ENCODE measurements at places on chromosomes 12 and 14.

GRCh38 chr12:111387747-111388323, 17.9 kb upstream of the SH2B3 start:
- no peak for DNase-seq

DNA sequence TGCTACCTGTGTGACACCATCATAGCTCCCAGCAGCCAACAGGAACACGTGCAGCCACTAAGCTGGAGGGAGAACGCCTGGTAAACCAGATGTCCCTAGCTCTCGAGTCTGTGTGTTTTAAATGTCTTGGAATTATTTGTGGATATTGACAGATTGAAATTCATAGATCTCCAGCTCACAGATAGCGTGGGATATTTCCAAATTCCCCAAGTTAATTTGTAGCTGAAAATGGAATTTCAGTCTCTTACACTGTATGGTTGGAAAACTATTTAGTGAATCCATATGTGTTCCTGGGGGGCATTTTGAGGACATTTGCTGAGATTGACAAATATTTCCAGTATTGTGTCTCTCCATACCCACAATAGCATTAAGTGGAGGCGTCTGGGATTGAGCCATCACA, 618.6 kb upstream of the TMEM132C start:
- DNase-seq: no peak

DNA sequence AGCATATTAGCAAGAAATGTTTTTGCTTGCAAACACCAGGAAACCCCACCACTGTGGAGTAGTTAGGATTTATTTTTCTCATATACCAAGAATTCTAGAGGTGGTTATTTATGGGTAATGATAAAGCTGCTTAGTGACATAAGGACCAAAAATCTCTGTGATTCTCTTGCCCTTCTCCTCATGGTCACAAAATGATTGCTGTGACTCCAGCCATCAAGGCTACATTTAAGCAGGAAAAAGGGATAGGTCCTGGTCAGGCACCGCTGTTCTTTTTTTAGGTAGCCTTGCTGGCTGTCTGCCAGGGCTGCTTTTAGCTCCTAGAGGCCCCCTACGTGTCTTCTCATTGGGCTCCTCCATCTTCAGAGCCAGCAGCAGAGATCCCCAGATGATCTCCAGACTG, 104.2 kb downstream of the AACS start:
- no peak for DNase-seq

DNA sequence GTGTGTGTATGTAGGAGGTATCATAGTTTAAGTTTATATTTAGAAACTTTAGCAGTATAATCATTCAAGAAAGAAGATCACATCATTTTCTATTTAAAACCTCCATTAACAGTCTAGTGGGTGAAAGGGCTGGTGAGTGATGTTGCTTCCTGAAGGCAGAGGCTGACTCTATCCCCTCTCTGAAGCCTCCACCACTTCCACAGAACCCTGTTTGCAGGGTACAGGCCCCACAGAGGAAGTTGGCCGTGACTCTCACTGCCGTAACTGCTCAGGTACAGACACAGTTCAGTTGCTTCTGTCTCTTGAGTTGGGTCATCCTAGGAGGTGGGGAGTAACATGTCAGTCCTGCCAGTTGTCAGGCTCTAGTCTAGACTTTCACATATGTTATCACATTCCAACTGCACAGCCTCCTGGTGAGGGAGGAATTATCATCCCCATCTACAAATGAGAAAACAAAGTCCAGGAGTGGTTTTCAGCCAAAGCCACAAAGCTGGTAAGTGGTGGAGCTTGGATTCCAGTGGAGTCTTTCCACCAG, 31.5 kb downstream of the CFL2 start:
- DNase-seq: no peak

GRCh38 chr12:111467857-111468241, 62.1 kb downstream of the SH2B3 start:
- DNase-seq: no peak

DNA sequence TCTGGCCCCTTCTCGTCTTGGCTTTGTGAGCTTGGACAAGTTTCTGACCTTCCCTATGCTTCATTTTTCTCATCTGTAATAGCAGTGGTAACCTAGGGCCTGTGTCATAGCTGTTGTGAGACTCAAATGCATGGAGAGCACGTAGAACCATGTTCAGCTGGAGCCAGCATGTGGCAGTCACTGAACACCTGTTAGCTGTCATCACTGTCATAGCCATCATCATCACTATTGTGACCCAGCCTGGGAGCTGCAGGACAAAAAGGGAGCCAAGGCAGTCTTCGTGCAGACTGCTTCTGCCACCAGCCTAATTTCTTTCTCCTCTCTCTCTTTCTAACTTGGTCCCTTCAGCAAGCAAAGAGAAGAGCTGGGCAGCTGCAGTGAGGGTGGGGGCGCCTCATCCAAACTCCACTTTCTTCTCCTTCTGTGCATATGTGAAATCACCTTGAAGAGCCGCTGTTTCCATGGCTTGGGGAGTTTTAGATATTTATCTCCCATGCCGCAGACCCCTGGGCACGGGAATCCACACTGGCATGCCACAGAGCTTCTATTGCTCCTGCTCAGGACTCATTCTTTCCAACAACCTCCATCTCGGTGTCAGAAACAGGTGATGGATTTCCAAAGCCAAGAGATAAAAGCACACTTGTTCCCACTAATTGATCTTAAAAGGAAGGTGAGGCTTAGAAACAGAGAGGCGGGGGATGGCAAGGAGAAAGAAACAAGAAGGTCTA, 87.0 kb downstream of the SRRM4 start:
- DNase-seq: no peak

DNA sequence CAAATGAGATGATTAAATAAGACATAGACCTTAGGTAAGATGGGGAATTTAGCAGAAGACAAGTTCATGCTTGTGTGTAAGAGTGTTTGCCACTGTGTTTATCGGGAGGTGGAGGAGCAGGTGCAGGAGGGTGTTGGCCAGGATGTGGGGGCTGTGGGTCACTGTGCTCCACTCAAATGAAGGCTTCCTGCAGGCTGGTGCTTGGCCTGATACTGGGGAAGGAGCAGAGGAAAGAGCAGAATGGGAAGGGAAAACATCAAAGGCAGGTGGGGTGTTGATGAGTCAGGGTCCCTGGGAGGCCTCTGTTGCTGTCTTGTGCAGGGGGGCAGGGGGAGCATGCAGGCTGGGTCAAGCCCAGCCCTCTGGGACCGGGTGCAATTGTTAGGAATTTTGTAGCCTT, 126.5 kb downstream of the TSPAN9 start:
- no peak for DNase-seq

DNA sequence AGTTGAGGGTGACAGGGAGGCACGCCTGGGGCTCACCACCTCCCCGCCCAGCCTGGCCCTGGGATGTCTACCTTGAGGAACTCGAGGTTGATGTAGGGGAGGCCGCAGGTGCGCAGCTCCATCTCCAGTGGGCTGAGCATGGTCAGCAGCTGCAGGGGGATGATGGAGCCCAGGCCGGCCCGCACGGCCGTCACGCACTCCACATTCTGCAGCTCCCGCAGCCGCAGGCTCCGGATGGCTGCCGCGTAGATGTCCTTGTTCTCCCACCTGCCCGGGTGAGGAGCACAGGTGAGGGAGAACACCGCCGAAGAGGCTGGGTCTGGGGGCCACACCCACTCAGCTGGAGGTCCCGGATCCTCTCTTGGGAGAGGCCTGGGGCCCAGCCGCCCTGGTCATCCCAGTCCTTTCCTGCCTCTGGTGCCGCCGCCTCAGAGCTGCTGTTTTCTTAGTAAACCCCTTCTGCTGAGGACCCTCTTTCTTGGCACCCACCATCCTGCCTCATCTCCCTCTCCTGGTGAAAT, 38.2 kb downstream of the TRAFD1 start:
- DNase-seq: no peak

GRCh38 chr14:53260286-53260685, 107.2 kb upstream of the DDHD1 start:
- no peak for DNase-seq

- DNase-seq: no peak
Observed at GRCh38 chr14:91068642-91069041, 8.2 kb upstream of the RPS6KA5 start.

DNA sequence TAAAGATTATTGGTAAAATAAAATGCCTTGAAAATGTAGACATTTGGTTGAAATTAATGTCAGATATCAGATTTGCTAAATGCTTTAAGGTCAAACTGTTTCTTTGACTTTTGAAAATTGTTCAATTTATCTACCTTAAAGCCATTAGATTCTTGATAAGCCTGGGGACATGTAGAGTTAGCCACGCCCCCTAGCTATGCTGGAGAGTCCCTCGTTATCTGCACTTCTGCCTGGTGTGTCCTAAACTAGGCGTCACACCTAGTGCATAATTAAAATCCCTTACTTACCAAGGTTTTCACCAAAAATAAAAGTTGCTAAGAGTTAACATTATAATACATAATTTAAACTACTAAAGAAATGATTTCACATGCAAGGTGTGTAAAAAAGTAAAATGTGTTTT, 79.5 kb downstream of the EGLN3 start:
- no peak for DNase-seq

- no peak for DNase-seq
Observed at GRCh38 chr12:68237619-68238018, 12.0 kb upstream of the IL26 start.

DNA sequence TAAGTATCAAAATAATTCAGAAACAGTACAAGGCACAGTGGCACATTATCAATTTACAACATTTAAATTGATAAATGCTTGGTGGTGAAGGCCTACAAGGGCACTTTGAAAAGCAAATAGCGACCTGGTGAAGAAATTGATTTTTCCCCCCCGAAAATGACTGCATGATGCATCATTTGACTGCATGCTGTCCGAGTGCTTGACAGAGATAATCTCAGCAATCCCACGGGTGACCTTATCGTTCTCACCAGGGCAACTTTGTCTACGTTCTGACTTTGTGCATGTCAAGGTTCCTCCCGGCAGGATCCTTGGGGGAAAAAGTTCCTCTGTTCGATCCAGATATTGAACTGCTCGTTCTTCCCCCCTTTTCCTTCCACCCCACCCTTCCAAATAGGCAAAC, 384.8 kb downstream of the EGLN3 start:
- no peak for DNase-seq

GRCh38 chr14:79605849-79606248, 605.5 kb downstream of the DIO2 start:
- DNase-seq: no peak

DNA sequence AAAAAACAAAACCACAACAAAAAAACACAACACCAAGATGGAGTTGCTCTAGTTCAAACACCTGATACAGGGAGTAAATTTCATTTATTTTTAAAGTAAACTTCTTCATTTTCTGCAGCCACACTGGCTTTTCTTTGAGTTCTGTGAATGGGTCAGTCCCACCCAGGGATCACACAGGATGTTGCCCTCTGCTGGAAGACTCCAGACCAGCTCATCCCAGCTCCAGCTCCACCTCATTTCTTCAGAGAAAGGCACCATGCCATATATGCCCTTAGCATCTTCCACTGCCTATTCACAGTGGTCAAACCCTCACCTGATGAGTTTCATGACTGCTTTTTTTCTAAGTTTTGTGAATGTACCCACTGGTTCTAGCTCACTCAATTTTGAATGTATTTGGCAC, 8.0 kb downstream of the GLIPR1 start:
- DNase-seq: no peak

DNA sequence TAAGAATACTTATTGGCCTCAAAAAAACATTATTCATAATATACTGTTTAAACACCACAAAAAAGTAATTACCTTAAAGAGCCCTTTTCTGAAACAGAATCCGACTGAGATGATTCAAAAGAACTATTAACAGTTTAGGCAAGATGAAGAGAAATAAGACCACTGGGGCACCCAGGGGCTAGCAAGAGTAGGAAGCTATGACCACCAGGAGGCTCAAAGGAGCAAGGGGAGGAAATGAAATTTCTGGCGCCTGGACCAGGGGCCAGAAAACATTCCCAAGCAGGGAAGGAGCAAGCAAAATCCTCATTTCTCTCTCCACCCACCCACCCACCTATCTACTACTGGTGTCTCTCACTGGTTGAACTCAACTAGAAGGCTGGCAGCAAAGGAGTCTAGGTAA, 6.3 kb upstream of the DCAF4 start:
- DNase-seq: no peak

GRCh38 chr12:69189378-69189978, 49.9 kb upstream of the CPSF6 start:
- DNase-seq: no peak

- DNase-seq: no peak
Observed at GRCh38 chr14:102344485-102344884, 18.2 kb downstream of the CINP start.

- no peak for DNase-seq
Observed at GRCh38 chr14:59238216-59238615, 49.7 kb downstream of the DAAM1 start.

- no peak for DNase-seq
Observed at GRCh38 chr12:25962932-25963525, 4.5 kb downstream of the RASSF8 start.

GRCh38 chr12:105226219-105226618, 9.8 kb downstream of the APPL2 start:
- peak; percentile 69 for DNase-seq

GRCh38 chr12:132818562-132818961, 10.1 kb downstream of the GOLGA3 start:
- no peak for DNase-seq

DNA sequence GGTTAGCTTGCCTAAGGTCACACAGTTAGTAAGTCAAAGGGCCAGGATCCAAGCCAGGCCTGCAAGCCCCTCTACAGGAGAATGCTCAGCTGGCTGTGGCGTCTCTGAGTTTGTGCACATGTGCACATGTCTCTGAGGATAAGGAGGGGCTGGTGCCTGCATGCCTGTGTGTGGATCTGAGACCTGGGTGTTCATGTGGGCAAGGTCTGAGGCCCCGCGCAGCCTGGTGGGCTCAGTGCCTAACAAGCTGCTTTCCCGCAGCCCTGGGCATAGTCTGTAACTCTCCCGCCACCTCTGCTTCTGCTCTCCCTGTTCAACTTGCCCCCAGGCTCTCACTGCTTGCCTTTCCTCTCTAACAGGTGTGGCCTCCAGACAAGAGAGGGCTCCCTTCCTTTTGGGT, 4.3 kb upstream of the SLC6A12 start:
- DNase-seq: no peak

DNA sequence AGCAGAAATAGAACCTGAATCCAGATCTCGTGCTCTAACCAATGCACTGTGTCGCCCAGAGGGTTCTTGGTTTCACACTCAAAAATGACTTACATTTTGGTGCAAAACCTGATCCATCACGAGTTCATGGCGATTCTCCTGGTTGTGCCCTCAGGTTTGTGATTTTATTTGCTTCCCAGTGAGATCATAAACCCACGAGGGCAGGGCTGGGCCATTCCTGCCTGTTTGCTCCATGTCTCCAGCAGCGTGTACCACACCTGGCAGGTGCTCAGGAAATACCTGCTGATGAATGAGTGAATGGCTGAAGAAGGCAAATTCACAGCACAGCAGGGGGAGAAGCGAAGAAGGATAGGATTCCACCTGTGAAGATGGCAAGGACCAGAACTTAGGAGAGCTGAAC, 9.4 kb downstream of the ACACB start:
- DNase-seq: no peak

DNA sequence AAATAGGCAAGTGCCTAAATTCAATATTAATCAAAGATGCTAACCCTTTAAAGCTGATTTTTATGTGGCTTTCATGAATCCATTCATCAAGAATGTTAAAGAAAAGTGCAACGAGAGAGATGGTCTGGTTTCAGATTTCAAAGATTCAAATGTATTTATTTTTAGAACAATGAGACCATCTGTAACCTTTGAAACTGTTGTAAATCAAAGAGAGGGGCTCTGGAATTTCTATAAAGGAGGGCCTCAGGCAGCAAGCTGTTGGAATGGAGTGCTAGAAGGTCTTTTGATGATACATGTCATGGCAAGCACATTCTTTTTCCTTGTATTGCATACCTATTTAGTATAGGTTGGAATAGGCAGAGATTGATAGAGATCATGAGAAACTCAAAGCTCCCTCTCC, 433.0 kb downstream of the LRIG3 start:
- no peak for DNase-seq
